ENCODE measurements at places on chromosomes 3 and 15.

DNA sequence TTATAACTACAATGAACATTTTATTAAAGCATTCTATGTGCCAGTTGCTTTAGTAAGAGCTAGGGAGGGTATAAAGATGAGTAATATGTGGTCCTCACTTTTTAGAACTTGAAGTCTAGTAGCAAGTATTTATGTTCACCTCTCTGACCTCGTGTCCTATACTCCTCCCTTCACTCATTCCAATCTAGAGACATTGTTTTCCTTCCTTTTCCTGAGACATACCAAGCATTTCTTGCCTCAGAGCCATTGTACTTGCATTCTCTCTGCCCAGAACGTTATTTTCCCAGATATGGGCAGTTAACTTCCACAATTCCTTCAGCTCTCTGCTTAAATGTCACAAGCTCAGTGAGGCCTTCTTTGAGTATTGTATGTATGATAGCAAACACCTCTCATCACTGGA is 408.6 kb downstream of the PDCD6IP start:
- DNase-seq, result no peak

DNA sequence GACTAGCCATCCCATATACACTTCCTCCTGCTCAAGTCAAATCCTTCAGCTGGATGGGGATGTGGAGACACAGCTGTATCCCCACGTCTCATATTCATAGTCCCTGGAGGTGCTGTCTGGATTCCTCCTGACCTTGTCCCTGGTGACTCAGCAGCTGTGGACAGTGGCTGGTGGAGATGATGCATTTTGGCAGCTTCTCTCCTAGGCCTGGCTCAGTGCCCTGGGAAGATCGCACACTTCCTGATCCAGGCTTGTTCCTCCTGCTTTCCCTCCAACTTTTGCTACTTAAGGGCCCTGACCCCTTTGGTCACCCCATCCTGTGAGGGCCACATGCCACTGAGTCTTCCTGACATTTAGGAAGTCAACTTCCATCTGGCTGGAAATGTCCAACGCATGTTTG is 44.4 kb downstream of the ADAMTSL3 start:
- no peak for DNase-seq

- DNase-seq, result no peak
These were observed 16.3 kb upstream of the TSPAN3 start for GRCh38 chr15:77087213-77087612.

- no peak for DNase-seq
These were observed 222.5 kb downstream of the SNRPN start for GRCh38 chr15:25176991-25177954.

GRCh38 chr3:15331606-15332404 is 581 bp downstream of the SH3BP5 start:
- DNase-seq, result no peak

DNA sequence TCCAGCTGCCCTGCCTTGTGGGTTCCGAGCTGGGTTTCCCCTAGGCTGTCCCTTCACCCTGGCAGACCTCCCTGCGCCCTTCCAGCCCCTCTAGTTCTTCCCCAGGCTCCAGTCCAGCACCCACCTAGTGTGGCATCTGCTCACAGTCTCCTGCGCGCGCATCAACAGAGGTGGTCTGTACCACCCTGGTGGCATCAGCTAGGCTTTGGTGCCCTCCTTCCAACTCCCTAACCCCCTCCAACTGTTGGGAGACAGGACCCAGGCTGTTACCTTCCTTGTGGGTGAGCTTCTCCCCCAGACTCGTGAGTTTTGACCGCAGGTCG is 8.0 kb downstream of the CALML4 start:
- no peak for DNase-seq

GRCh38 chr3:126338790-126339288 is 18.4 kb downstream of the KLF15 start:
- DNase-seq, result no peak

GRCh38 chr3:64837986-64838735 is 150.4 kb upstream of the ADAMTS9 start:
- no peak for DNase-seq

GRCh38 chr3:25493786-25494185 is 65.7 kb downstream of the RARB start:
- no peak for DNase-seq

DNA sequence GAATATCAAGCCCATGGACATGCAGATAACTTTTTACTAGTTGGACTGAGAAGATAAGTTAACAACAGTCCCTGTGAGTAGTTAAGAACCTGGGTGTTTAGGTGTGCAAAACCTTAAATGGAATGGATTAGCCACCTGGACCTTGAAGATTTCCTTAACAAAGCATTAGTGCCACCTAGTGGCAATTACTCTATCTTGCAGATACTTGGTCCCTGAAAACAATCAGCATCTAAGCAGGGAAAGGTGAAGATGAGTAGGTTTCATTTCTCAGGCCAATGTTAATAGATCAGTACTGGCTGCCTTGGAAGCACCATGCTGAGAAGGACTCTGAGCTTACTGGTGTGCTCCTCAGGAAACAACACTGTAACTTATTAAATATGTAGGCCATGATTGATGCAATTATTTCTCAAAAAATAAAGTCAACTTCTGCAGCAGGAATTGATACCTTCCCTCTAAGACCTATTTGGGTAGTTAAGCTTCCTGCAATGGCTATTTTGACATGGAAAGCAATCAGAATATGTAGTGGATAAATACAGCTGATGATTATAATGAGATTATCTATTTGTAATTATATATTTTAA is 329.4 kb downstream of the TBC1D5 start:
- DNase-seq, result no peak

DNA sequence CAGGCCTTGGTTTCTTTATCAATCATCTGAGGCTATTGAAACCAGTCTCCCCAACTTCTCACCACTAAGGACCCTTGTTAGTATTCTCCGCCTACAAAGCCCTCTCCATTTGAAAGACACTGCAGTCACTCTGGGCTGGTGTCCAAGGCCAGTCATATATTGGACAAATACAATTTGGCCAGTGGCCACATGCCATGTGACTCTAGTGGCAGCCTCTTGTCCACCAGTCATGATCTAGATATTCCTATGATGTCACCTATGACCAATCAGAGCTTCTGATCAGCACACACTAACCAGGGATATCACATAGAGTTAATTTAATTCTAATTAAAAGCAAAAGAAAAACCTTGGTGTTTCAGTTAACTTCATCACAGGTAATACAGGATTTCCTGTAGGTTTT is 68.2 kb downstream of the RAB11A start:
- no peak for DNase-seq

GRCh38 chr3:52978109-52978754 is 67.6 kb downstream of the SFMBT1 start:
- no peak for DNase-seq

Data from stimulated activated CD8-positive, alpha-beta memory T cell treated with anti-CD3 and anti-CD28 coated beads, Interleukin-2, amount 100 ng/mL, for 48 hours (primary cell).